ENCODE measurements at places on chromosomes 2 and 18.
A peak's percentile ranks its signal among the peaks of the same experiment; 100 is the strongest.

- DNase-seq: no peak
These were observed 450.1 kb downstream of the LPIN1 start for GRCh38 chr2:12196495-12196894.

- no peak for DNase-seq
These were observed 16.1 kb downstream of the NFATC1 start for GRCh38 chr18:79411614-79412526.

DNA sequence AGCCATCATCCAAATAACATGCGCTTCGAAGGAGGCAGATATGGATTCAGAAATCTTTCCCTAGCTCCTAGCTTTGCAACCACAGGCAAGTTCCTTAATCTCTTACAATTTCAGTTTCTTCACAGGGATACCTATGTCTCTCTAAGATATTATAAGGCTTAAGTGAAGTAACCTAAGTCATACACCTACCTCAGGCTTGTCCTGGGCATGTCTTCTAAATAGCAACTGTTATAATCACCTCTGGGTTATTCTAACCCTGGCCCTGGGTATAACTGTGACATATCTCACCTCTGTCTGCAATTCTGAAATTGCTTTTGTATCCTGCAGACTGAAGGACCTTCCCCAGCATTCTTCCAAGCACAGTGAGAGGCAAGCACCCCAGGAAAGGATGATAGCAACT is 8.3 kb upstream of the TBC1D8 start:
- no peak for DNase-seq

DNA sequence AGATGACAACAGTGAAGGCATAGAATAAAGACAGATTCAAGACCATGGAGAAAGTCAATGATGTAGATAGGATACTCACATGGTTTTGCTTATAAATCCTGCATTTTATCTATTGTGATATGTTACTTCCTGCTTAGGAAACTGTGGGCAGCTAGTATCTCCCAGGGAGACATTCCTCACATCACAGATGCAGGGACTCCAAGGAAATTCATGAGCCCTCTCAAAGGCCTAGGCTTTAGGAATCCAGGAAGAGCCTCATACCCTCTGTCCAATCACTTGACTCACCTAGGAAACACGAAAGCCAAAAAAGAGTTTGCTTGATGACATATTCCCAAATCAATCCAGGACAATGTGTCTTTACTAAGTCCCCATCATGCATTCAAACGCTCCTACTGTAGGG is 247.8 kb upstream of the KLHL29 start:
- no peak for DNase-seq

DNA sequence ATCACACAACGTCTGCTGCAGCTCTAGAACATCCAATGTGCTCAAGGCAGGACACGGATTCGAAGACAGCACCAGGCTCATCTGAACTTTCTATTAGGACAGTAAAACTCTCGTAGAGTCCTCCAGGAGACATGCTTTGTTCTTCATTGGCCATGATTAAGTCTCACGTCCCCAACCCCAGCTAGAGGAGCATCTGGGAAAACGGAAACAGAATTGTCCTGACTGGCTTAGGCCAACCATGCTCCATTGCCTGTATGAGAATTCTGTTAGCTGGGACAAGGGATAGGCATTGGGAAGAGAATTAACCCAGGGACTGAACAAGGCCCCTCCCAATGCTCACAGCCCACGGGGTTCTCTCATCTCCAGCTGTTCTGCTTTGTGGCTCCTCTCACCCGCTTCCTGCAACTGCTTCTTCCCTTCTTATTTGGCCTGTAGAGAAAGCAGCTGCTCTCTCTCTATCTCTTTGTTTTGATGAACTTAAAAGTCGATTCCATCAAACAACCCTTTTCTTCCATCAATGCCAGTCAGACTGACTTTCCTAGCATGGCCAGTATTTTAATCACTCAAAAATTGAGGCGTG is 75.6 kb downstream of the C1QL2 start:
- no peak for DNase-seq

DNA sequence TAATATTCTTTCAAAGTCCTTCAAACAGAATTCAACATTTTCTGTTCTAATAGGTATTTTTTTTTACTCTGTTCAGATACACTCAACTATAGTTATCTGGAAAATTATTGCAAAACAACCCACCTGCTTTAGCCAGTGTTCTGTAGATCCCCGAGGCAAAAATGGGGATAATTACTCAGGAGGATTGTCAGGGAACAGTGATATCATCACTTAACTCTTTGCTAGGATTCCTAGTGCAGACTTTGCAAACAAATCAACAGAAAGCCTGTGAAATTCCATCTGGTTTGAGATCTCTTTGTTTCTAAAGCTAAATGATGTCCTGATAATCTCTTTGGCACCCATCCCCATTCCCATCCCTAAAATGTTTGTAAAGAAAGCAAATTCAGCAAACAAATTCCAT is 413.6 kb upstream of the MEIS1 start:
- DNase-seq: no peak

- DNase-seq: no peak
These were observed 35.2 kb downstream of the ST3GAL5 start for GRCh38 chr2:85853499-85854165.

GRCh38 chr18:32469190-32469651 is 1.5 kb downstream of the GAREM1 start:
- DNase-seq: peak; percentile 75
